ENCODE measurements at places on chromosomes 6 and 20.

GRCh38 chr6:165231177-165231576, 78.2 kb downstream of the C6orf118 start:
- no peak overlapping the region for H3K4me3 ChIP-seq
- no peak overlapping the region for H3K27ac ChIP-seq
- no peaks in the 10 kb centered on the region for H3K27me3 ChIP-seq
- H3K4me1 ChIP-seq: no peaks in the 10 kb centered on the region

DNA sequence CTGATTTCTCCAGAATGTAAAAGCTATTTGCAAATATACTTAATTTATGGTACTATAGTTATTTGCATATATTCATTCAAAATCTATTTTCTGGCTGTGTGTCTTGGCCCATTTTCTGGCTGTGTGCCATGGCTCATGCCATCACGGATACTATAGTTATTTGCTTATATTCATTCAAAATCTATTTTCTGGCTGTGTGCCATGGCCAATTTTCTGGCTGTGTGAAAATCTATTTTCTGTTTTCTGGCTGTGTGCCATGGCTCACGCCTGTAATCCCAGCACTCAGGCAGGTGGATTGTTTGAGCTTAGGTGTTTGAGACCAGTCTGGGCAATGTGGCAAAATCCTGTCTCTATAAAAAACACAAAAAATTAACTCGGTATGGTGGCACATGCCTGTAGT, 28.9 kb upstream of the RIPK1 start:
- DNase-seq: no peak
- H3K4me1 ChIP-seq: no peaks in the 10 kb centered on the region
- H3K4me3 ChIP-seq: no peak overlapping the region
- H3K36me3 ChIP-seq: no peaks in the 10 kb centered on the region

DNA sequence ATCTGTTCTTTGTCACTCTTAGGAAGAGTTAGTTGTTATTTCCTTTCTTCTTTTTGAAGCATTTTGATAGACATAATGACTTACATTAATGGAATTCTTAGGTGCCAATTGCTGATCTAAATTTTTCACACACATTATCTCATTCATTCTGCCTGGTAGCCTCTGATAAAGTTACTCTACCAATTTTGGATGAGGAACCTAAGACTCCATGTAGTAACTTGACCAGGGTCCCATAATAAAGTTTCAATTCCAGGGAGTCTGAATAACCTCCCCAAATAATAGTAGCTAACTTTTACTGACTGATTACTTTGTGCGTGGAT, 73.2 kb upstream of the CITED2 start:
- no peaks in the 10 kb centered on the region for H3K27me3 ChIP-seq
- H3K4me1 ChIP-seq: peaks cover 8% of the 10 kb centered on the region
- no peaks in the 10 kb centered on the region for H3K36me3 ChIP-seq
- H3K27ac ChIP-seq: no peak overlapping the region
- DNase-seq: no peak

- no peak overlapping the region for H3K4me3 ChIP-seq
- no peaks in the 10 kb centered on the region for H3K36me3 ChIP-seq
- H3K4me1 ChIP-seq: peaks cover 12% of the 10 kb centered on the region
- no peak overlapping the region for H3K27ac ChIP-seq
Observed at GRCh38 chr6:21201637-21202350, 391.8 kb upstream of the SOX4 start.

GRCh38 chr6:2503816-2504494, 246.8 kb downstream of the MYLK4 start:
- no peaks in the 10 kb centered on the region for H3K4me1 ChIP-seq
- H3K4me3 ChIP-seq: no peak overlapping the region
- H3K36me3 ChIP-seq: no peaks in the 10 kb centered on the region
- H3K27ac ChIP-seq: no peak overlapping the region
- no peak for DNase-seq
- no peaks in the 10 kb centered on the region for H3K27me3 ChIP-seq

DNA sequence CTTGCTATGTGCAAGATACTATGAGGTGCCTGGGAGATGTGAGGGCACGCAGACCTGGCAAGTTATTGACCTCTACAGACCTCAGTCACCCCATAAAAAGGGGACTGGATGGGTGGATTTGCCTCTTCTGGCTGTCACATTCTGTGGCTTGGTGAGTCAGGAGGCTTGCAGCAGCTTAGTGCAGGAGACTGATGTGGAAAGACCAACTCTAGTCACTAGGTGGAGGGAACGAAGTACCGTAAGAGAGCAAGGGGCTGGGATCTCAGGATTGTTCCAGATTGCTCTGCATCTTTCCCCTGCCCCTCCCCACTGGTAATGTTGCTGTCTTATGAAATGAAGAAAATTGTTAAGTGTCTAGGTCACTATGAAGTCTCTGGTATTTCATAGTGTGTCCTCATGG, 3.3 kb downstream of the MAPRE1 start:
- no peaks in the 10 kb centered on the region for H3K27me3 ChIP-seq
- no peak for DNase-seq
- no peaks in the 10 kb centered on the region for H3K36me3 ChIP-seq

GRCh38 chr6:317060-317447, 24.8 kb downstream of the DUSP22 start:
- H3K36me3 ChIP-seq: no peaks in the 10 kb centered on the region
- no peak for DNase-seq
- no peak overlapping the region for H3K27ac ChIP-seq
- no peaks in the 10 kb centered on the region for H3K4me1 ChIP-seq
- H3K27me3 ChIP-seq: no peaks in the 10 kb centered on the region

DNA sequence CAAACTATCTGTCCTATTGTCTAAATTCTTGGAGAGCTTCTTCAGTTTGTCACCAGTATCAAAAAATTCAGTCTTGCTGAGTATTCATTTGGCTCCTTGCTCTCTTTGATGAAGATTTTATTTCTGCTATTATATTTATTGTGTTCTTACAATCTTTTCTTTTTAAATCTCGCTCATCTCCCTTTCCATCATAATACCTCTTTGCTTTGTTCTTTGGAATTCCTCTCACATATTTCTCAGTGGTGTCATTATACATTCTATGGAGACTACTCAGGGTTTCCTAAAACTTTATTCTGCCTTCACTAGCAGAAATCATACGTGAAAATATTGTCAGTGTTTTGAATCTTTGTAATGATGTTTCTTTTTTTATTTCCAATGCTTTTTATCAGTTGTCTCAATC, 445.2 kb upstream of the ID4 start:
- no peak overlapping the region for H3K4me3 ChIP-seq
- H3K27me3 ChIP-seq: no peaks in the 10 kb centered on the region
- no peaks in the 10 kb centered on the region for H3K4me1 ChIP-seq
- no peak for DNase-seq

DNA sequence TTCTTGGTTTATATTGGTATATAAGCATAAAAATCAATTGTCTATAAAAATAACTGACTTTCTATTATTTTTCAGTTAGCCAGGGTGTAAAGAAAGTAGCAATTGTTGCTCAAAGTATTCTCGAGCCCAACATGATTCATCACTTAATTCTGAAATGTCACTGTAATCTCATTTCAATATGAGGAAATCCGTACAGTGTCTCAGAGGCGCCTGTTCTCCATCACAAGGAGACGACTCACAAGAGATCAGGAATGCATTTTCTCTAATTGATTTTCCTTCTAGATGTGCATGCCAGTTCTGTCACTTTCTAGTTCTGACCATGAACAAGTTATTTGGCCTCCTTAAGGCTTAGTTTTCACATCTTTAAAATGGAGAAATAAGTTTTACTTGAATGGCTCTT, 753.1 kb downstream of the MAFB start:
- no peak overlapping the region for H3K4me3 ChIP-seq
- H3K27me3 ChIP-seq: no peaks in the 10 kb centered on the region
- no peaks in the 10 kb centered on the region for H3K4me1 ChIP-seq
- no peaks in the 10 kb centered on the region for H3K36me3 ChIP-seq
- no peak for DNase-seq
- H3K27ac ChIP-seq: no peak overlapping the region

DNA sequence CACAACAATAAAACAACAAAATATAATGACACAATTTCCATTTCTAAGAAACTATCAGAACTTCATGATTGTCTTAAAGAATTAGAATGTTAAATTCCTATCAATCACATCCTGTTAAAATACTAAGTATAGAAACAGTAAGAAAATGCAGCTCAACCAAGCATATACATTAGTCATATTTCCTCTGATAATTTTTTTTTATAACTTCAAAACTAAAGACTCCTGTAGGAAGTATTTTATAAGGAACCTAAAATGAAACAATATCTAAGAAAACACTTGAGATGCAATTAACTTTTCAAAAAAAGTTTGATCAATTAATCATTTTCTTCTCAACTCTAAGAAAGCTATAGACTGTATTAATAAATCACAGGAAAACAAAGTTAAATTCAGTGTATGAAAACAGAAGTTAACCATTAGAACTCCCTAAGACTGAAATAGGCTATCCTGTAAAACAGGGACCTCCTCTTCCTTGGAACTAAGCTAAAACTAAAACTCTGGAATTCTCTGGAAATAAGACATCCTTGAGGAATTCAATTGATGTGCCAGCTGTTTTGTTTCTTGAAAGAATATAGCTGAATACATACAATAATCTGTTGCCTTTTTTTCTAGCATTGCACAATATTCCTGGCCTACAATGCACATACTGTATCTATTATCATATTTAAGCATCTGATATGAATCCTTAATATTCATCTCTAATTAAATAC, 19.8 kb downstream of the FKBP5 start:
- H3K27me3 ChIP-seq: no peaks in the 10 kb centered on the region
- H3K36me3 ChIP-seq: no peaks in the 10 kb centered on the region
- H3K27ac ChIP-seq: no peak overlapping the region
- H3K4me1 ChIP-seq: peaks cover 7% of the 10 kb centered on the region

- no peaks in the 10 kb centered on the region for H3K4me1 ChIP-seq
- H3K27ac ChIP-seq: no peak overlapping the region
- no peaks in the 10 kb centered on the region for H3K36me3 ChIP-seq
- DNase-seq: no peak
Observed at GRCh38 chr20:796921-797320, 28.6 kb upstream of the SLC52A3 start.

- H3K4me3 ChIP-seq: no peak overlapping the region
- no peaks in the 10 kb centered on the region for H3K36me3 ChIP-seq
- no peaks in the 10 kb centered on the region for H3K4me1 ChIP-seq
Observed at GRCh38 chr6:166438211-166438861, 55.6 kb upstream of the MPC1 start.

GRCh38 chr20:36658300-36658699, 12.3 kb upstream of the SLA2 start:
- no peaks in the 10 kb centered on the region for H3K4me1 ChIP-seq
- no peak overlapping the region for H3K27ac ChIP-seq
- H3K27me3 ChIP-seq: no peaks in the 10 kb centered on the region
- DNase-seq: no peak
- H3K36me3 ChIP-seq: no peaks in the 10 kb centered on the region

DNA sequence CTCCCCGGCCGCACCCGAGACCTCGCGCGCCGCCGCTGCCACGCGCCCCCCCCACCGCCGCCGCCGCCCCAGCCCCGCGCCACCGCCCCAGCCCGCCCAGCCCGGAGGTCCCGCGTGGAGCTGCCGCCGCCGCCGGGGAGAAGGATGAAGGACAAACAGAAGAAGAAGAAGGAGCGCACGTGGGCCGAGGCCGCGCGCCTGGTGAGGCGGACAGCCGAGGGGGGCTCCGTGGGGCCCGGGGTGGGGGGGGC, 426 bp downstream of the ASXL1 start:
- H3K4me3 ChIP-seq: peak overlapping the region; percentile 87
- peak overlapping the region; percentile 87 for H3K27ac ChIP-seq
- DNase-seq: no peak

GRCh38 chr6:158698931-158699330, 49.1 kb downstream of the SYTL3 start:
- H3K27me3 ChIP-seq: no peaks in the 10 kb centered on the region
- H3K27ac ChIP-seq: no peak overlapping the region

DNA sequence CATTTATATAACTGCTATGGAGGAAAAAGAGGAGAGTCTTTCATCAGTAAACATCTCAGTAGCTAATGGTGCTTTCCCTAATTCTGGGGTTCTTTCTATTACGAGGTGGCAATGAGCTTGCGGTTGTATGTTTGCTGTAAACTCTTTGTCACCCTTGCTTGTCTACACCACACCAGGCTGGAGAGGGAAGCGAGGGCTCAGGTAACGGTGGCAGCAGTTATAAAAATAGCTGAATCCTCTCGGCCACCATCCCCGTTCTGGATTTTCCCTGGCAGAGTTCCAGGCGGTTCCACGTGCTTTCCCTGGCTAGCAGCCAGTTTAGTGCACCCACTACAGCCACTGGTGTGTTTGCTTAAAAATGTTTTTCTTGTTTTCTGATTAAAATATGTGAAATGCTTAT, 39.0 kb downstream of the MAS1 start:
- H3K4me1 ChIP-seq: peaks cover 8% of the 10 kb centered on the region
- H3K4me3 ChIP-seq: no peak overlapping the region
- no peaks in the 10 kb centered on the region for H3K36me3 ChIP-seq
- H3K27ac ChIP-seq: no peak overlapping the region
- H3K27me3 ChIP-seq: no peaks in the 10 kb centered on the region

Data from ovary (tissue), 10 donors.